Esophagus squamous epithelium (tissue), 5 donors: ENCODE measurements at places on chromosomes 7 and 10. TPM values are rescaled to one million over a fixed set of nuclear protein-coding genes. Genes with fewer than 3 reads are reported as not detected.

DNA sequence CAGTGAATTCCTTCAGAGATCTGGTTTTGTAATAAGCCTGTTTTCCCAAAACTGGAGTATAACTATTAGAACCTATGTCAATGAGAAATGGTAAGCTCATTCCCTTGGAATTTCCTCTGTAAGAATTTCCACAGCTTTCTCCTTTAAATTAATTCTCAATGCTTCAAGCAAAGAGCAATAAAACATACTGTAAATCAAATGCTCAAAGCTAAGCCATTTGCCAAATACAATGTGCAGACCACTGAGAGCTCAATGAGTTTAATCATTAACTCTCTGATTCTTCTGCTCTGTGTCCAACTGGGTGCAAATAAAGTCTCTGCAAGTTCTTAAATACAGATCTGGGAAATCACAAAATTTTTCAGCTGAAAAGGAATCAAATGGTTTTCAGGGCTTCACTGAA lies 227.6 kb upstream of the IMMP2L start:
- peaks cover 24% of the 10 kb centered on the region for H3K36me3 ChIP-seq
- H3K27ac ChIP-seq: no peak overlapping the region
- H3K27me3 ChIP-seq: no peaks in the 10 kb centered on the region

- no peaks in the 10 kb centered on the region for H3K36me3 ChIP-seq
- no peaks in the 10 kb centered on the region for H3K27me3 ChIP-seq
- H3K4me3 ChIP-seq: no peak overlapping the region
- H3K27ac ChIP-seq: no peak overlapping the region
- DNase-seq: no peak
These were observed 577 bp downstream of the LRRC18 start for GRCh38 chr10:48938990-48939536.

DNA sequence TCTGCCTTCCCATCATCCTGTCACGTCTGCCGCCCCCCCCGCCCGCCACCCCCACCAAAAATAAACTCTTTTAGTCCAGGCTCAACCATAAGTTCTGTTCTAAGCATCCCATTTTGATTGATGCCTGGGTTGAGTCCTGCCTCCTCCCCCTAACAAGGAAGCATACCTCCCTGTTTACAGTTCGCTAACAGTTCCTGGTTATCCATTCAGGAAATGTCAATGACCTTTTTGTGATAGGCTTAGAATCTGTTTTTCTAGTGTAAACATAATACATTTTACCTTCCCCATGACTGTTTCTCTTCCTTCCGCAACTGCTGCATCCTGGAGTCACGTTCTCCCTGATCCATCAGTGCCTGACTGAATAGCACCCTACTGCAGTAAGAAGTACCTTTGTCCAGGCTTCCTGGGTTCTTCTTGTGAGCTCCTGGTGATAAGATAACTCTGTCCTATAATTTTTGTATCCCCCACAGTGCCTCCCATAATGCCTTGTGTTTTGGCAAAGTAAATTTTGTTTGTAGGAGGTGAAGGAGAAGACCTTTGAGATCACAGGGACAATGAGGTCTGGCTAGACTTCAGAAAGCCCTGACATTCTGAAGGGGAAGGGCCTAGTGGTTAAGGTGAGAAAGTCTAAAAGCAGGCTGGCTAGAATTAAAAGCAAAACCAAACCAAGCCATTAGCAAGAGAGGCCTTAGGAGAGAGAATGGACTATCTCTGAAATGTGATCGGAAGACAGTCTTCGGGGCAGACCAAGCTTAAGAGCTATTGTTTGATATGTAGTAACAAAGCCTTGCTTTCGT lies 7.3 kb downstream of the AGFG2 start:
- H3K27ac ChIP-seq: peak overlapping the region; percentile 84
- no peaks in the 10 kb centered on the region for H3K27me3 ChIP-seq
- peaks cover 91% of the 10 kb centered on the region for H3K4me1 ChIP-seq
- DNase-seq: no peak

CNPY1 gene
- not detected for total RNA-seq
